ENCODE measurements at places on chromosomes 4 and X. TPM values are rescaled to one million over a fixed set of nuclear protein-coding genes. Genes with fewer than 3 reads are reported as not detected.

DNA sequence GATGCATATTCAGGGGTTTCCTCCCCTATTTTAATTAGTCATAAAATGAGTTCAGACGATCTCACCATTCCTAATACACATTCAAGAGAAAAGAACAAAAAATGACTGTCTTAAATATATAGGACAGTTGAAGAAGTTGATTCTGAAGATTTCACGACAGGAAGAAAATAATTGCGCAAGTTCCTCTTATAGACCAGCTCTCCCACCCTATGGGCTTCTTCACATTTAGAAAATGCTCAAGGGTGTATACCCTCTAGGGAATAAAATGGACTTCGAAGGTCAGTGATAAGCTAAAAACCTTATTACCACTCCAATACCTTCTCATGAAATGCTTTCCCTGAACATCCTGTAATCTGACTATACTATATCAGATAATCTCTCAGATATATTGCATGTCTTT lies 149.2 kb upstream of the TEX13C start:
- no peak for DNase-seq

DNA sequence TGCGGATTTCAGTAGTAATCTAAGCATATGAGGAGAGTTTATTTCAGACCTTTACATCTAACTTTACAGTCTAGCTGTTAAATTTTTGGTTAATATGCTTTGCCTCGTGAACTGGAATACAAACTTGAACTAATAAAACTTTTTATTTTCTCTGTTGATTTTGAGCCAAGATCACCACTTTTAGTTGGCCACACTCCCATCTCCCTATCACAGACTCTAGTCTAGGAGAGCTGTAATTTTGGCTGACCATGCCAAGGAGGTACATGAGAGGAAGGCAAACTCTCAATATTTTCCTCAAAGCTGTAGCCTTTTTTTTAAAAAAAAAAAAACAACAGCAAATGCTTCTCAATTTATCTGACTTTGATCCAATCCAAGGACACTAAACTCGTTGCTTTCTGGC lies 597.5 kb upstream of the PCDH7 start:
- DNase-seq = no peak

DNA sequence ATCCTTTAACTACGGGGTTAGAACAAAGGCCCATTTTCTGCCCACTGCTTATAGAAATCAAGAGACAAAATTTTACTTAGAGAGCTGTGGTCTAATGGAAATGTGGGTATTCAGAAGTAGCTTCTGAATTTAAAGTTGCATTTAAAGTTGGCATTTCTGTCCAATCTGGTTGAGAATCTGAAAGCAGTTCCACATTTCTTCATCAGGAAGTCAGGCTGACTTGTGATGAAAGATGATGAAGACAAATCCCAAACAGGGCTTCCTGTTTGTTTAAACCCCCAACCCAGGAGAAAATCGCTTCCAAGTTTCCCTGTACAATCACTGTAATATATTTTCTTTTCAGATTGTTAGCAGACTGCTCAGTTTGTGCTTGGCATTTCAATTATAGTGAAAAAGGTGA lies 345.3 kb downstream of the SPRY1 start:
- DNase-seq = no peak

DNA sequence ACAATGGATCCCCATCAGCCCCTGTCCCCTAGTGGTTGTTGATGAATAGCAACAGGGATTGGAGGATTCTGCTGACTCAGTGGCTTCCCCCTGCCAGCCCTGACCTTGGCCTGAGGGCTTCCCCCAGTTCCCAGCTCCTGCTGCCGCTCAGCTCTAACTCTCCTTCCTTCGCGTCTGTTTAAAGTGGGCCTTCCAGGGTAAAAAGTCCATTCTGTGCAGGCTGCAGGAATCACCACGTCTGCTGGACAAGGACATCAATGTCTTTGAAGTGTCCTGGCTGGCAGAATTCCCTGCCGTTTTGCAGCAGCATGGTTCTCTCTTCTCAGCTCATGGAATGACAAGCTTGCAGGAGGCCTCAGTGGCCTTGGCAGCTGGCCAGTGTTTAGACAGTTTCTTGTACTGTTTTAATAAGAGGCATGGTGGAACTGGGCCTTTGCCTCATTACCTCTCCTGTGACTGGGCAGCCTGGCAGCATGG lies 152.5 kb upstream of the STX18 start:
- no peak for DNase-seq

DNA sequence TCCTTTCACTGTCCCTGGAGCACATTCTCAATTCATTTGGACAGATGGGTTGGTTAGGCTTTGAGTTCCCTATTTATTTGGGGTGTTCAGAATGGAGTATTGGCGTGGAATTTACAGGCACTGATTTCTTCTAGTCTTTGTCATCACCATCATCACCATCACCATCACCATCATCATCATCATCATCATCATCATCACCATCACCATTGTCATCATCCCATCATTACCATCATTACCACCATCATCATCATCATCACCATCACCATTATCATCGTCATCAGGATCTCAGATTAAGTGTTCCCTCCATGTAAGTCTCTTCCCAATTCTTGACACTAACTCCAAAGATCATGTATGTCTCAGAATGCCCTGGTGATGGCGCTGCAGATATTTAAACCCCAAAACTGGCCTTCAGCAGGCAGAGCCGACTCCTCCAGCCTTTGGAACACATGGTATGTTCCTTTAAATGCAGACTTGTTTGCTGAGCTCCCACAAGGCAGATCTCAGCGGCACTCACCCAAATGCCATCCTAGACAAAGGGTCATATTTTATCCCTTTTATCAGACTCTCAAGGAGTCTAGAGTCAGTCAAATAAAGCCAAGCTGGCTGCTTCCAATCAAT lies 19.8 kb upstream of the FAM9A start:
- no peak for DNase-seq

- no peak for DNase-seq
These were observed 222.1 kb downstream of the CAMK2D start for GRCh38 chr4:113539408-113539807.

DNA sequence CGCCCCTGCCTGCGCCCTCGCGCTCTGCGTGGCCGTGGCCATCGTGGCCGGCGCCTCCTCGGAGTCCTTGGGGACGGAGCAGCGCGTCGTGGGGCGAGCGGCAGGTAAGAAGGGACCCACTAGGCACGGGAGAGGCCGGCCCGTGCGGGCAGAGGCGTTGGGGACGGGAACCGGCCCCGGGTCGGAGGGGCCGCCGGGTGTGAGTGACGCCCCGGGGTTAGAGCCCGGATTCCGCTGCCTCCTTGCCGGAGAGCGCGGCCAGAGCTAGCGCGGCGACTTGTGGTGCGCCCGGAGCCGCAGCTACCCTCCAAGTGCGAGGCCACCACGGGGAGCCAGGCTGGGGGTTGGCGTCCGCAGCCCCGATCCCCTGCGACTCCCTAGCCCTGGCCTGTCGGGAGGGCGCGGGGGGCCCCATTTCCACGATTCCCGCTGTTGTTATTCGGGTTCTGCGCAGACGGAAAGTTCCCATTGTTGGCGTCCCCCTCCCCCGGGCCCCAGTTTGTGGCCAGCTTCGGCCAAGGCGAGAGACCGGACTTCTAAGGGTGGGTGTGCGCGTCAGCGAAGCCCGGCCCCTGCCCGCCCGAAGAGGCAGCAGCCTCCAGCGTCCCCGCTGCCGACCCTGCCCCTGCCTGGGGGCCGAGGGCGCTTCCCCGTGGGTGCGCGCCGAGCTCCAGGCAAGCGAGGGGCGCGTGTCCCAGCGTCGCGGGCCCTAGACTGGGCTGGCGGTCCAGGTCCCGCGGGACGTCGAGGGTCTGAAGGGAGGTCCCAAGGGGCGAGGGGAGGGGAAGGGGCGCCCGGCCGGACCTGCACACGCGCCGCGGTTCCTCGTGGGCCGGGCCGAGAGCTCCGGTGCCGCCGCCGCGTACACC lies 1.1 kb downstream of the FGFR3 start:
- DNase-seq = no peak

DNA sequence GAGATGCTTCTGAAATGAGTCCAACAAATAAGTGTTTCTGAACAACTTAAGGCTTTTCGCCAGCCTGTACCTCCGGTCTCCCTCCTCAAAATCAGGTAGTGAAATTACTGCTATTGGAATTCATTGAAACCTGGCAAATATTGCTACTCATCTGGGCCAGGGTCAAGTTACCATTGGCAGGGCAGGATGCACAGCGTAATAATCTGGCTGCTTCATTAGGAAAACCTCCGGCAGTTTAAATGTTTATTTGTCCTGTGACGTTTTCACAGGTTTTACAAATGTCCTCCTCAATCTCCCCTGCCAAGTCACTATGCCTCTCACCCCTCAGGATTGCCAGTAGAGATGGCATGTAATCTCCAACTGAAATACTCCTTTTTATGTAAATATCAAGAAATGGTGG lies 92.6 kb upstream of the KDR start:
- no peak for DNase-seq

- DNase-seq = no peak
These were observed 1.5 kb downstream of the ARAP2 start for GRCh38 chr4:36242629-36243354.

DNA sequence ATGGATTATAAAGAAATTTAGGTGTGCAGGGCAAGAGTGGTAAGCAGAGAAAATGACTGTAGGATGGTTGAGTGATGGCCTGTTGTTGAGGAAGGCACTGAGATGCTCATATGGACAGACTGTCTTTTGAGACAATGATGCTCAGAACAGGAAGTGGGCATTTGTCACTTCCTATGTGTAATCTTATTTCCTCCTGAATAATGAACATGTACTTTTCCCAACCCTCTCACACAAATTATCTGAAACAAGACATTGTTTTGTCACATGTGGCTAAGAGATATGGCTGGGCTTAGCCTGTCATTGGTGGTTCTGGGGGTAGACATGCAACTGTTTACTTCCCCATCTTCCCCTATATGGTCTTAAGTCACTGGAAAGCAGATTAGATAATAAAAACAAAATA lies 240.5 kb downstream of the CFAP47 start:
- no peak for DNase-seq

GRCh38 chr4:6910340-6910959 lies 824 bp downstream of the TBC1D14 start:
- no peak for DNase-seq

- DNase-seq = no peak
These were observed 2.5 kb upstream of the CITED1 start for GRCh38 chrX:72308209-72308565.

DNA sequence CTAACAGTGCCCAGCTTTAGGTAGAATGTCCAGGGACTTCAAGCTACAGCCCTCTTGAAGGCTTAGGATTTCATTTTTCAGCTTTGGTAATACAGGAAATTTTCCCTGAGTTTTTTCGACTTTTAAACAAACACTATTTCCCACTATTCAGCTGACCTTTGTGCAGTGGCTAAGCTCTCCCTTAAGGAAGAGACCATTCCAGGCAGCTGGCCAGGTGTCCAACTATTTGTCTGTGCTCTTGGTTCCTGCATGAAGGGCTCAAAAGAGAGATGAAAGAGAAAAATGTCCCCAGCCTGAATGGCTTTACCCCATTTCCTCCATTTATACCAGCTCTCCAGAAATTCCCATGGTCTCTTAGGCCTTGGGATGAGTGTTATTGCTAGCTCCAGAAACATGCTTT lies 111.9 kb upstream of the KLF8 start:
- DNase-seq = no peak

DNA sequence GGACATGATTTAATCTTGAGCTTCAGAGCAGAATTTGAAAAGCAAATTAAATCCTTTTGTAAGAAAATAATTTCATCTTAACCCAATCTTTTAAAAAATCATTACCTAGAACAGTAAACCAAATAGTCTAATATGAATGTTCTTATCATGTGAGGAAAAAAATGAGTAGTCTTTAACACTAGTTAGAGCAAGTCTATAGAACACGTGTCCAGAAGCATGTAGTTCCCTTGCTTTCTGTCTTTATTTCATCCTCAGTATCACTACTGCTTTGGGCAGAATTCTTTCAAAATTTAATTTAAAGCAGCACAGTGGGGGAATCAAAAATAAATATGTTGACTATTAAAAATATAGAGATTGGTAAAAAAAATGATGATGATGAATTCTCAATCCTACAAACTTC lies 2.1 kb downstream of the RBM47 start:
- no peak for DNase-seq

DNA sequence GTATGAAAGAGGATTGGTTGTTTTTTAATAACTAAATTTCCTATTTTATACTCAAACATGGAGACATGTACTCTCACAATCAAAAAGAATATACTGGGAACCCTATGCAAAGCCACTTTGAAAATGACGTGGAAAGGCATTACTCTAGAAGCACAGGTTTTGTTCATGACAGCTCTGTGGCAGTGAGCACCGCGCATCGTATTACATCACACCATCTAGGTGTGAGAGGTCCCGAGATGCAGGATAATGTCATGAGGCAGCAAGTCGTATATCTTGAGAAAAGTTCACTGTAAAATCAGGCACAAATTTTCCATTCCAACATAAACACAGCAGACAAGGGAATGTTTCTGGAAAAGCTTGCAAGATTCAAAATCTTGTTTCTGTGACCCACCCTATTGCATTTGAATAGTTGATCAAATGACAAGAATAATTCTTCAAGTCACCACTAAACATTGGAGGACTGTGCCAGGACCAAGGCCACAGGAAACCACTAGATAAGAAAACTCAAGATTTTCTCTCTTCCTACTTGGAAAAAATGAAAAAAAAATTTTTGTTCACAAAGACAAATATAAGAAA lies 127.6 kb downstream of the LDB2 start:
- no peak for DNase-seq

GRCh38 chr4:138953961-138954371 lies 61.6 kb upstream of the NOCT start:
- DNase-seq = no peak

- no peak for DNase-seq
These were observed 4.2 kb upstream of the NYX start for GRCh38 chrX:41442824-41443550.

GRCh38 chr4:47567511-47567910 lies 82.4 kb downstream of the ATP10D start:
- no peak for DNase-seq

DNA sequence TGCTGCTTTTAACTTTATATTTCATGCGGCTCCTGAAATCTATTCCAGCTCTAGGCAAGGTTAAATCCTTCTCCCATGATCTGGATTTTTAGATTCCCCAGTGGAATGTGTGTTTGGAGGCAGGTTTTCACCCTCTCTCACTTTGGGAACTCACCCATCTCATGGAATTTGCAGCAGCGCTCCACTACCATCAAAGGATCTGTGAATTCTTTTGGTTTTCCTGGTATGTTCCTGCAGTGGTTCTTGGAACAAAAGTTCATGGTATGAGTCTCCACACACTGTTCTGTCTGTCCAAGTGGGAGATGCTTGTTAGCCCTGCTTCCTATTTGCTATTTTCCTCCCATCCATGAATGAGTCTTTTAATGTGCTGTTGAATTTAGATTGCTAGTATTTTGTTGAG lies 14.0 kb downstream of the APOOL start:
- DNase-seq = no peak

GRCh38 chr4:69025191-69025998 lies 70.9 kb upstream of the UGT2B7 start:
- no peak for DNase-seq

GRCh38 chrX:154548028-154548316 lies 552 bp downstream of the IKBKG start:
- DNase-seq = no peak

CPXCR1 gene
- total RNA-seq = not detected

VCX3A gene
- total RNA-seq = not detected

L1CAM gene
- 0.24 TPM for total RNA-seq

ABCE1 gene
- total RNA-seq = 115 TPM

S100G gene
- not detected for total RNA-seq

QRFPR gene
- not detected for total RNA-seq

PLP1 gene
- total RNA-seq = not detected

Data from GM12878 (cell line).